AG09309 (cell line): ENCODE measurements at places on chromosomes 2 and 18.

GRCh38 chr2:218880102-218880858 lies at the start of gene WNT10A:
WNT10A (plus strand) TSS chr2:218880852; CDS start chr2:218880996, 144 bp downstream.
- no peak for DNase-seq

DNA sequence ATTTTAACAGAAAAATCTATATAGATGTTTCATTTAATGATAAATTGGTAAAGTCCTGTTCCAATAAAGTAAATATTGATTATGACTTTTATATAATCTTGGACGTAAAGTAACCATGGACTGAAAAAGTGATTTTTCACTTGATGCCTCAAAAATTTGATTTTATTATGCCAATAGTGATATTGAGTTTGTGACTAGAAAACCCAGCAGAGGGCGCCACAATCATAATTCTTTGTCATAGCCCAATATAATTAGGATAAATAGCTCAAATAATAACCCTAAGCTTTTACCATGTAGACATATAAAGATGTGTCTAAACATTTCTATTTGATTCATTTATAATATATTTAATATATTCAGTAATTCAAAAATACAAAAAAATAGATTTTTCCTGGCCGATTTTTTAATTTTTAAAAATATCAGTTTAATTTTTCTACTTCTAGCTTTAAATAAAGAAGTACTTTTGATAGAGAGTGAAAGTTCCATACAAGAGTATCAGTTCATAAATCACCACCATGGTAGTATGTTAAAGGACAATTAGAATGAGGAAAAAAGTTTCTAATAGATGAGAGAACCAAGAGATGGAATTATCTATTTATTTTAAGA lies 30.7 kb downstream of the CAMKMT start:
- DNase-seq, result no peak

DNA sequence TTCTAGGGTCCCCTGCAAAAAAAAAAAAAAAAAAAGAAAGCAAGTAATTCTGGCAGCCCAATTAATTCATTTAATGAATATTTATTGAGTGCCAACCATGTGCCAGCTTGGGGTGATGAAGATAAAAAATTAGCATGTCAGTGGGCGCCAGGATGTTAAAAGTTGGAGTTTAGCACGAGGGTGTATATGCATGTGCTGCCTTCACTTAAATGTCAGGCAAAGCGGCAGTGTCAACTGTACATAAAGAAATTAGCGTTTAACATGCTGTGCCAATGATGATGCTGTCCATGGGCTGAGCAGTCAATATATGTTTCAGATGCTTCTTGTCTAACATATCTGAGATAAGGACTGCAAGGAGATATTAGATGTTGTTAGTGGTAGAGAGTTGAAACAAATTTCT lies 49.5 kb downstream of the ASAP2 start:
- no peak for DNase-seq

GRCh38 chr18:59083136-59083818 lies 56.4 kb upstream of the SEC11C start:
- no peak for DNase-seq

DNA sequence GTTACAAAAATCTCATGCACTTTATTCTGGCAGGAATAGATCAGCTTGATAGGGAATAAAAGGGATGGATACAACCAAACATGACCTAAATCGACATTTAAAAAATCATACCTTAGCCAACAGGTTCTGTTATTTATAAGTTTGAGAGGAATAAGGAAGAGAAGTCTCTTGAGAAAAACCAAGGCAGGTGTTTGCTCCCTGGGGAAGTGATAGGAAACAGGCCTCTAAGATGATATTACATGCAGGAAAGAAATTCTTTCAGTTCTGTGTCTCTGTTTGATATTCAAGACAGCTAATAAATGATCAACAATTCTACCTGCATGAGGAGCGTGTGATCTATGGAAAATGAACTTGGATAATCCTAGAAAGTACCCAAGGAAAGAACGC lies 184.8 kb upstream of the ZEB2 start:
- no peak for DNase-seq

DNA sequence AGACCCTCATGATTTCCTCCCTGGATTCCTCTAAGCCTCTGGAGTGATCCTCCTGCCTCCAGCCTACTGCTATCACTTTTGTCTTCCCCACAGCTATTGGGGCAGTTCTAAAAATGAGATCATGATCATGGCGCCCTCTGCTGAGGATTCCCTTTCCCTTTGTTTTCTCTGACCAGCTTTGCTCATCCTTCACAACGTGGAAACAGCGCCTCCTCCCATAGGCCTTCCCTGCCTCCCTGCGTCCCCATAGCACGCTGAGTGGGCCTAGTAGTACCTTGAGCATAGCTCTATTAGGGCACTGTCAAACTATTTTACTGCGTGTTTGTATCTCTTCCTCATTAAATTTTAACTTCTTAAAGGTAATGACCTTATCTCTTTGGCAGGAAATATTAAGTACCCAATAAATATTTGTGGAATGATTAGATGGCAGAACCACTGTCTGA lies 207.0 kb upstream of the FANCL start:
- DNase-seq, result peak; percentile 31

GRCh38 chr2:225207043-225207442 lies 164.8 kb upstream of the DOCK10 start:
- no peak for DNase-seq
